ENCODE measurements at places on chromosomes 12 and 14.

DNA sequence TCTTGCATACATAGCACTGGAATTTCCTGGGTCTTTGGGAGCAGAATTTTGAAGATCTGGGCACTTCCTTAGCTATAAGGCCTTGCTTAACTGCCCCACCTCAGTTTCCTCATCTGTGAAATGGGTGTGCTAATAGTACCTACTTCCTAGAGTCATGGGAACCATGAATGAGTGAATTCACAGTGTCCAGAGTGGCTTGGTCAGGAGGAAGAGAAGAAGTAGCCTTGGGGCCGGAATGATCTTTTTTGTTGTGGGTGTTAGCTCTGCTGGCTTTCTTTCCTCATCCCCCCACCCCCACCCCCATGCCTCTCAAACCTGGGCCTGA, 2.4 kb downstream of the SH2B3 start:
- DNase-seq: no peak

- no peak for DNase-seq
Measured at GRCh38 chr14:66638689-66639088, 130.7 kb downstream of the GPHN start.

- no peak for DNase-seq
Measured at GRCh38 chr12:1879633-1880032, 38.8 kb downstream of the CACNA2D4 start.

- DNase-seq: no peak
Measured at GRCh38 chr12:105567061-105567460, 236.6 kb downstream of the C12orf75 start.

- no peak for DNase-seq
Measured at GRCh38 chr14:76424359-76424758, 48.4 kb downstream of the ESRRB start.

- DNase-seq: no peak
Measured at GRCh38 chr14:76273346-76273745, 102.6 kb upstream of the ESRRB start.

DNA sequence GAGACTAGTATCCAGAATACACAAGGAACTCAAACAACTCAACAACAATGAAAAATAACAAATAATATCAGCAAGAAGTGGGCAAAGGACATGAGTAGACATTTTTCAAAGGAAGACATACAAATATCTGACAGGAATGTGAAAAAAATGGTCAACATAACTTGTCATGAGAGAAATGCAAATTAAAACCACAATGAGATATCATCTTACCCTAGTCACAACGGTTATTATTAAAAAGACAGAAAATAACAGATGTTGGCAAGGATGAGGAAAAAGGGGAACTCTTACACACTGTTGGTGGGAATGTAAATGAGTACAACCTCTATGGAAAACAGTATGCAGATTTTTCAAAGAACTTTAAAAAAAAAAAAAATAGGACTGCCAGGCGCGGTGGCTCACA, 20.4 kb downstream of the VWF start:
- DNase-seq: no peak

DNA sequence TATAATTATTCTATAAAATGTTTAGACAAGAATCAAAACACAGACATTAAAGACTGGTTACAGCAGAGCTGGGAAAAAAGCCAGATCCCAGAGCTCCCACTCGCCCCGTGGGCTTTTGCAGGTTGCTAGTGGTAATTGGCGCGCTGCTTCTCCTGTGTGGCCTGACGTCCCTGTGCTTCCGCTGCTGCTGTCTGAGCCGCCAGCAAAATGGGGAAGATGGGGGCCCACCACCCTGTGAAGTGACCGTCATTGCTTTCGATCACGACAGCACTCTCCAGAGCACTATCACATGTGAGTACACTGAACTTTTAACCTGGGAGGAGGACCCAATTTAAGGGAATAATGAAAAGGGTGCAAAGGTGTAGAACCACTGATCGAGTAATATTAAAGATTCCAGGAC, 7.5 kb downstream of the TMEM52B start:
- no peak for DNase-seq

DNA sequence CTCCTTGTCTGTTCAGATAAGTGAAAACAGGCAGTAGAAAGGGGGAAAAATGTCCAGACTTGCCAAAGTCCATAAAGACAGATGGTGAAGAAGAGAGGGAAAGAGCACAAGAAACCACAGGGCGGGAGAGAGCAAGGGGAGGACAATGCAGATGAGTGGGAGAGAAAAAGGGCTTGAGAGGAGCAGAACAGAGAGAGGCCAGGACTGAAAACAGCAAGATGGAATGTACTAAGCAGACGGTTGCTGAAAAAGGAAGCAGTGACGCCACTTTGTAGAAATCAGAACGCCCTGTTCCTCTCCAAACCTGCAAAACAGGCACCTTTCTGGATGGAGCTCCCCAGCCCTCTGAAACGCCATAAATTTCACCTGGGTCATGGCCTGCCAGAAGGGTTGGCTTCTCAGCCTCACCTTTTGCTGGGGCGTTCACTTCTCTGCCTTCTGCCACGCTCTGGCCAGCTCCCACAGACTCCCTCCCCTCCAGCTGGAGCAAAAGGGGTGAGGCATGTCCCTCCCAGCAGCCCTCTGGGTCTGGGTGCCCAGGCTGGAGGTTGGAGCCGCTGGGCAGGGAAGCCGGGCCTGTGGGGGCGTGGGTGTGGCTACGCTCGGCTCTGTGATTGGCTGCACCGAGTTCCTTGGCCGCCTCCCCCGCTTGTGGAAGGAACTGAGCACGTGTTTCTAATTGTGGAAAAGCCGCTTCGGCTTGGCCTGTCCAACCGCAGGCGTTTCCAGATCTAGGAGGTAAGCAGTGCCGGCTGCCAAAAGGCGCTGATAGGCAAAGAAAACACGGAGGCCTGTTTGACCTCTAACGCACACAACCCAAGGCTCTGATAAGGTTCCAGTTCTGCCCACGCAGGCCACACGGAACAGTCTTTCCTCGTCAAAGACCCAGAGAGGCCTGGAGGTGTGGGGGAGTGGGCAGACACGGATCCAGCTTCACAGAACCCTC, 29.3 kb downstream of the SLC7A8 start:
- DNase-seq: no peak

DNA sequence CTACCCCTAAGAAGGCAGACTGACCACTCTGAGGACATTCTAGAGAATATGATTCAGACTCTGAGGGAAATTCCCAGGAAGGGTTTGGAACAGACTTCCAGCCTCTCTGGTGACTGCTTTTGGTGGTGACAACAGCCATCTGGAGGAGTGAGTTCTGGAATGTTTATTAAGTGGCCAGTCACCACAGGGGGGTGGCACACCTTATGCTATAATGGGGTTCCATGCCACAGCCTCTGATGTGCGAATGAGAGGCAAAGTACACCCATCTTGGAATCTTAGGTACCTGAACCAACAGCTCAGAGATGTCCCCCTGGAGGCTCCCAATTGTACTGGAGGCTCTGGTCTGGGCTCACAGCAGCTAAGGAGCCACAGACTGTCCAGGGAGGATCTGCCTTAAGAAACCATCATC, 9.5 kb upstream of the TINF2 start:
- no peak for DNase-seq

- DNase-seq: no peak
Measured at GRCh38 chr14:91754819-91755218, 22.9 kb upstream of the CATSPERB start.

DNA sequence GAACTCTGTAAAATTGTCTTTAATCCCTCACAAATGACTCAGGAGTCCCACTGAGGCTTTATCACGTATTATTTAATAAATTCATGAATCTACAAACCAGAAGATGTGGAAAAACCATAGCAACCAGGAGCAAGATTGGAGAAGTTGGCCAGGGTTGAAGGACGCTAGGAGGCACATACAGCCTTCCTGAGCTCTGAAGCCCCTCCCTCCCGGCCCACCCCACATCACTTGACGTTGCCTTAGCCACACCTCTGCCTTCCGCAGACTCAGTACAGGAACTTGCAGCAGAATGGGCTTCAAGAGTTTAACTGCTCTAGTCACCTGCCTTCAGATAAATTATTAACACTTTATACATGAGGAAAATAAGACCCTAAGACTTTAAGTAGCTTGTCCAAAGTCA, 33.9 kb downstream of the SLC35F4 start:
- DNase-seq: no peak

DNA sequence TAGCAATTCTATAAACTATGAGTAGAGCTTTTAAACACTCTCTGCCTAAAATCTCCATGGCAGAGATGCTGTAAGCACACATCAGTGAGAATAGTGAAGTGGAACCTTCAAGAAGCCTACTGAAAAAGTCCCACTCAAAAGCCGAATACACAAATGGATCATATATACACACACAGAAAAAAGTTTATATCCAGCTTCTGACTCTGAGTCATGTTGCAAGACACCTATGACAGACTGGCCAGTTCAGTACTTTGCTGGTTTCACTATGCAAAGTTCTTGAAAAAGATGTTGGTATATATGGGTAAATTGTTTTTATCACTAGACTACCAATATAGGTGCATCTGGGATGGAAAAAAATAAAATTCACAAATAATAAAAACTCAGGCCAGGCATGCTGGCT, 126.1 kb downstream of the KCNK10 start:
- DNase-seq: no peak

DNA sequence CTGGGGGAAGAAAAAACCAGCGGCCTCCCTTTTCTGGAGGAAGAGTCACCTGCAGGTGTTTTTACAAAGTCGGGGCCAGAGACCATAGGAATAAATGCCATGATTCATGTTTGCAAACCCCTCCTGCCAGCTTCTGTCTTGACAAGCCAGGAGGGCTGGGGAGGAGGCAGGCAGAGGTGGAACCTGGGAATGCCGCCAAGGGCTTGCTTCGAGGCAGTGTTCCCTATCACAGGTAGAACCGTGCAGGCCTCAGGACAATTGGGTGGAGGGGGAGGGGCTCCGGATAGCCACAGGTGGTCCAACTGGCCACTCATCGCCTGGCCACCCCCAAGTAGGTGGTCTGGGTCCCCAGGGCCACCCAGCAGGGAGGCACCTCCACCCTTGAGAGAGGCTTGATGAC, 14.2 kb upstream of the DLK1 start:
- no peak for DNase-seq

- no peak for DNase-seq
Measured at GRCh38 chr12:58104351-58104755, 163.0 kb downstream of the ATP23 start.

DNA sequence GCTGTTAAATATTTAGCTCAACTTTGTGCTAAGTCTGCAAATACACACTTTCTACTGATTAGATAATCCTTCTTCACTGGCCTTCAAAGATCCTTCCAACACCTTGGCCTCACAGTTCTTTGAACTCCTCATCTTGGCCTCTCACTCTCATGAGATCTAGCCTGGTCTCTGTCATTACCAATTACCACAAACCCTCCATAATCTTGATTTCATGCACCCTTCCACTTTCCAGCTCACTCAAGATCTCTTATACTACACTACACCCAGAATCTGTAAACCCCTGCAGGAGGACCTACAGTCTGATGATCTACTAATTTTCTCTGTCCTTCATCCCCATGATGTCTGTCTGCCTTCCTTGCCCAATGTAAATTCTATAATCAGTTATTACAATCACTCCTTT, 71.1 kb downstream of the DUSP16 start:
- DNase-seq: no peak

DNA sequence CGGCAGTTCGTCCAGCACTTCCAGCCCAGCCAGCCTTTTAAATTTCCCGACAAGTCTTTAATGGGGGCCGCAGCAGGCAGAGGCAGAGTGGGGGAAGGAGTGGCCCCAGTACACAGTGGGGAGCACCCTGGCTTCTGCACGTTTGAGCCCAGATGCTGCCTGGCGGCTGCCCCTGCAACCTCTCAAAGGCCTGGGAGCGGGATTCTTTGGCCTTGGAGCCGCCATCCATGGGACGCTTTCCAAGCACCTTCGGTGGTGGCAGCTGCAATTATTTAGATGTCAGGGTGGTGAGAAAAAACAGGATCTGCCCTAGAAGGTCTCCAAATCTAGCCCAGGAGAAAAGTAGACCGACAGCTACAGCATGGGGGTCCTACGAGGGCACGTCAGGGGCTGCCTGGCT, 46.0 kb downstream of the FAM222A start:
- DNase-seq: no peak

- DNase-seq: no peak
Measured at GRCh38 chr14:89848165-89848564, 106.4 kb downstream of the EFCAB11 start.

GRCh38 chr12:104288635-104289274, 14.8 kb upstream of the EID3 start:
- peak; percentile 75 for DNase-seq

DNA sequence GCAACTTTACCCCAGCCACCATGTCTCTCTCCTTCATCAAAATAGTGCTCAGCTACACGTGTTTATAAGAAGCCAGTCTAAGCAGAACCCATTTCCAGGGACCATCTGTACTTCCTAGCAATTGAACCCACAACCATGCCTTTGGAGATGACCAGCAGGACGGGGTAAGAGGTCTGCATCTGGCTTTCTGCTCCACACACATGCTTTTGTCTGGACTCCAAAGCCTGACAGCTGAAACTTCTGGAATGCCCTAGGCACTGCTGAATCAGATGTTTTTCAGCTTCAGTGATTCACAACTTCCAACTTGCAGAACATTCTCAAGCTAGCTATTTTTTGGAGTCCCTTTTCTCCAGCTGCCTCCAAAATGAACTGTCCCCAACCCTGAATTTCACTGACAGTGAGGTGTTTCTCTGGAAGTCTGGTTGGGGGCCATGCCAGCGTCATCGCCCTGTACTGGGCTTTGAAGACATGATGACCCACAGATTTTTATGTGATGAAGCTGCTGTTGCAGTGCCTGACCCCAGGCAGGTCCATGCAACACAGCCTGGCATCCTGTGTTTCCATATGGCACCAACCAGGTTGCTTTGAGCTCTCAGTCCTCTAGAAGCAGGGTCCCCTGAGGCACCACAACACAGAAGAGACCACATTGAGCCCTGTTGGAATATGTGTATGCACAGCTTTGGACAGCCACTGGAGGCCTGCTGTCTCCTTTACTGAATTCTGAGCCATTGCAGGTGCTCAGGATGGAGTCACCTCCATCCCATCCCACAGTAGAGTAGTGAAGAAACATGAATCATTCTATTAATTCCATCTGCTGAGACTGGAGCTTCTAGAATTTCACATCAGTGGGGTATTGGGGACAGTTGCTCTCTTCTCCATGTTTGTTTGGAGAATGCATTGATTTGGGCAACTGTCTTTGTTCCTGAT, 80.2 kb downstream of the NUAK1 start:
- DNase-seq: no peak

DNA sequence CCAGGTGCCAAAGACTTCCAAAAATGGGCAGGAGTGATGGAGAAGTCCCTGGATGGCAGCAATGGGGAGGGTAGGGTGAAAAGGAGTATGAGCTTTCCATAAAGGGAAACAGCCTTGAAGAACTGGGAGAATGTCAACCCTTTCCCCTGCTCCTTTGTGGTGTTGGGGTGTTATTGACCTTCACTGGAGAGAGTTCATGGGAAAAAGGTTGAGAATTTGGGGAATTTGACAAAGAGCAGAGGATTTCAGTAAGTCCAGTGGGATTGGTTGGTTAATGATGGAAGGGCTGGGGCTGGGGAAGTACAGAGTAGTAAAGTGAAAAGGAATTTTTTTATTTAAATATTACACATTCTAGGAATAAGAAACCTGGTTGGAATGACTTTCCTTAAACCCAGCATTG, 116.6 kb downstream of the ERC1 start:
- no peak for DNase-seq

GRCh38 chr14:100930270-100930669, 26.7 kb upstream of the RTL1 start:
- no peak for DNase-seq

- no peak for DNase-seq
Measured at GRCh38 chr14:65255029-65255545, 152.8 kb upstream of the MAX start.
